ENCODE measurements at places on chromosomes 11 and 22. TPM values are rescaled to one million over a fixed set of nuclear protein-coding genes. Genes with fewer than 3 reads are reported as not detected.

GRCh38 chr11:47189100-47189834 lies 3.0 kb upstream of the PACSIN3 start:
- H3K36me3 ChIP-seq, result no peaks in the 10 kb centered on the region
- H3K4me3 ChIP-seq, result no peak overlapping the region
- DNase-seq, result no peak
- H3K27me3 ChIP-seq, result no peaks in the 10 kb centered on the region
- H3K27ac ChIP-seq, result peak overlapping the region; percentile 90

DNA sequence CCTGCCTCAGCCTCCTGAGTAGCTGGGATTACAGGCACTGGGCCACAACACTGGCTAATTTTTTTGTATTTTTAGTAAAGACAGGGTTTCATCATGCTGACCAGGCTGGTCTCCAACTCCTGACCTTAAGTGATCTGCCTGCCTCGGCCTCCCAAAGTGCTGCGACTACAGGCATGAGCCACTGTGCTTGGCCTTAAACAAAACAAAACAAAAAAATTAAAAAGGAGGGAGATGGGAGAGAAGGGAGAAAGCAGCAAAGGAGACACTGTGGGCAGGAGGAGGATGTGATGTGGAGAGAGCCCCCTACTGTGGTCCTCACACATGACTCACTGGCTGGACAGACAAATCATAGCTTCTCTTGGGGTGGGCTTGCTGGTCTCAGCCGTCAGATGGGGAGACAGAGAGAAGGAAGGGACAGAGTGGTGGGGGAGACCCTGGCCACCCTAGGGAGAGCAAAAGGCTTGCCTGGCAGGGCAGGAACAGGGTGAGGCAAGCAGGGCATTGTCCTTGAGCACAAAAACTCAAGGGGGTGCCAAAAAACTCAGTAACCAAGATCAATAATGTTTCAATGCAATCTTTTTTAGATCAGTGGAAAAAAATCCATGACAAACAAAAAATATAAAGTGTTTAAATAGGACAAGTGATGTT lies 31.6 kb downstream of the TPST2 start:
- peaks cover 20% of the 10 kb centered on the region for H3K4me1 ChIP-seq
- no peaks in the 10 kb centered on the region for H3K36me3 ChIP-seq
- no peak overlapping the region for H3K4me3 ChIP-seq

- no peak for DNase-seq
- no peaks in the 10 kb centered on the region for H3K27me3 ChIP-seq
- H3K36me3 ChIP-seq, result no peaks in the 10 kb centered on the region
- H3K4me1 ChIP-seq, result peaks cover 16% of the 10 kb centered on the region
- no peak overlapping the region for H3K4me3 ChIP-seq
Measured at GRCh38 chr11:119684361-119685110, 44.5 kb downstream of the NECTIN1 start.

The RIC8A gene
- total RNA-seq, result 105 TPM
